ENCODE measurements at places on chromosomes 7 and 10.

DNA sequence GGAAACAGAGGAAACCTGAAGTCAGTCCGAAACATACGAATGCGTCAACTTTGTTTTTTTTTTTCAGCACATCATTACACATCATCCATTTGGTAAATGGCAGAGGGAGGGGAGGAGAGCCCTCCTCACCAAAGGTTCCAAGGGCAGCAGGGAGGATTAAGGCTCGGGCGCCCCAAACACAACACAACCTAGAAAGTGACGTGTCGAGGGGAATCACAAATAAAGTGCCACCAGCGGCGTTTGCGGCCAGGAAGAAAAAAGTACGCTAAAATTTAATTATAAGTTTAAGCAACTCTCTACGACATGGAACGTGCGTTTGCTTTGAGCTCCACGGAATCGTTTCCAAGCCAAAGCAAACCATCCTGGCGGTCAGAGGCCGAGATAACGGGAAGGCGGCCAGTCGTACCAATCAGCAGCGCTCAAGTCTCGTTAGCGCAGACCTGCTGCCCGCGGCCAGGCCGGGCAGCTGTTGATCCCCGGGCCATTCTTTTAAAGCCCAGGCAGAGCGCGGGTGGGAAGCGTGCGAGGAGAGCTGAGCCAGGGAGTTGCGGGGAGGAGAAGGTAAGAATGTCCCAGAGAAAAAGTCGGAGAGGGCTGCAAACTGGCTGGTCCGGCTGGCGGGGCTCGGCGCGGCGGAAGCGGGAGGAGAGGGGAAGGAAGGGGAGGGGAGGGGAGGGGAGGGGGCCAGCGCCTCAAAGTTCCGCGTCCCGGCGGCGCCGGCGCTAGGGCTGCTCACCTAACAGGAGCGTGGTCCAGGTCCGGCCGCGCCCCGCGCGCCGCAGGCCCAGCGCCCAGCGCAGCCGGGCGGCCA is 719 bp downstream of the DPY19L1 start:
- peak overlapping the region; percentile 80 for H3K27ac ChIP-seq
- peak; percentile 63 for DNase-seq
- H3K4me3 ChIP-seq = peak overlapping the region; percentile 96
- H3K4me1 ChIP-seq = peaks cover 41% of the 10 kb centered on the region
- no peaks in the 10 kb centered on the region for H3K27me3 ChIP-seq
- no peaks in the 10 kb centered on the region for H3K36me3 ChIP-seq

- H3K4me1 ChIP-seq = peaks cover 6% of the 10 kb centered on the region
- no peaks in the 10 kb centered on the region for H3K36me3 ChIP-seq
- peaks cover 9% of the 10 kb centered on the region for H3K27me3 ChIP-seq
- peak overlapping the region; percentile 16 for H3K27ac ChIP-seq
Measured at GRCh38 chr7:91759205-91759863, 121.2 kb downstream of the MTERF1 start.

- peaks cover 7% of the 10 kb centered on the region for H3K36me3 ChIP-seq
- H3K27ac ChIP-seq = peak overlapping the region; percentile 44
- no peak for DNase-seq
- no peaks in the 10 kb centered on the region for H3K27me3 ChIP-seq
Measured at GRCh38 chr10:59852670-59853069, 53.7 kb downstream of the CCDC6 start.

DNA sequence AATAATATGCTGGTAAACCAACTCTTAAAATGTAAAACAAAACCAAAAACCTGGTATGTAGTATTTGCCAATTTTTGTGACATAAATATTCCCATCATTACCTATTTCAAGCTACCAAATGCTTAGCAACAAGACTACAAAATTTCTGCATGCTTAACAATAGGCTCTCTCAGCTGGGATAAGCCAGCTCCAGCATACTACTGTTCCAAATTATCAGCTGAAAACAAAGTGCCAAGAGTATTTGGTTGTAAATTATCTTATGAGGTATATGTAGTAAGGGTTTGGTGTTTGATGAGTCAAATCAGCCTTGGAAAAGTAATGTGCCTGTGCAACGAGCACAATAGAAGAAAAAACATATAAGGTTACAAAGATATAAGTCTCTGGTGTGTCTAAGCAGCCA is 263.2 kb downstream of the HGF start:
- peaks cover 5% of the 10 kb centered on the region for H3K4me1 ChIP-seq
- H3K27ac ChIP-seq = no peak overlapping the region
- no peak overlapping the region for H3K4me3 ChIP-seq
- DNase-seq = no peak
- no peaks in the 10 kb centered on the region for H3K36me3 ChIP-seq

- no peaks in the 10 kb centered on the region for H3K27me3 ChIP-seq
- peaks cover 22% of the 10 kb centered on the region for H3K36me3 ChIP-seq
- no peak overlapping the region for H3K4me3 ChIP-seq
Measured at GRCh38 chr7:55515569-55516279, 56.6 kb downstream of the VOPP1 start.

DNA sequence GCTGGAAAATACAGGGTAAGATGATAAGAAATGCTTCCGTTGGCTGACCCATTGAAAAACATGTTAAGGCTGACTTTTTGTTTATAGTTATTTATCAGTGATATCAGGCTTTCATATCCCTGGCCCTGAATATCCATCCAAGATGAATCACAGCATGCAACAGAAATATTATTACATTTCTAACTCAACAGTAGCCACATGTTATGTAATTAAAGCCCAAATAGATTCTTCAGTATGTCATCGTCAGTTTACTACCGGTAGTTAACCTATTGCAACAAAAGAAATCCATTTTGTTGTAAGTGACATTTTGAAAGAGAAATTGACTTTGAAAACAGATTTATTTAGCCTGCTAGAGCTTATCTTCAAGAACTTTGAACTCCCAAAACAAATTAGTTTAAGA is 354.1 kb upstream of the CELF2 start:
- peaks cover 13% of the 10 kb centered on the region for H3K36me3 ChIP-seq
- peaks cover 9% of the 10 kb centered on the region for H3K4me1 ChIP-seq
- DNase-seq = no peak
- no peak overlapping the region for H3K4me3 ChIP-seq

DNA sequence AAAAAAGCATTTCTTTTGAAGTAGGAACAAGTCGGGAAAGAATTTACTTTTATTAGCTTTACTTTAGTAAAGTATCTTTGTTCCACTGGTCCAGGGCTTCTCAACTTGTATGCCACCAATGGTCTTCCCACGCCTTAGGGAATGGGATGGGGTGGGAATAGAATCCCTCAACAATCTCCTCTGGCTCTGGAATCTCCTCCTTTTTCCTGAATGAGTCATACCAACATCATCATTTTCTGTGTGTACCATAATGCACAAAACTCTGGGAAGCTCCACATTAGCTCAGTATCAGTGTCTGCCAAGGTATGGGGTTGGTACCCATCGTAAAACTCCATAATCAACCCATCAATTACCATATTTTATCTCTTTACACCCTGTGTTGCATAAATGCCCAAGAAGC is 159.4 kb upstream of the BMPER start:
- peaks cover 19% of the 10 kb centered on the region for H3K4me1 ChIP-seq
- no peaks in the 10 kb centered on the region for H3K27me3 ChIP-seq
- no peak overlapping the region for H3K27ac ChIP-seq
- no peak overlapping the region for H3K4me3 ChIP-seq

- H3K4me3 ChIP-seq = no peak overlapping the region
- H3K27me3 ChIP-seq = peaks cover 3% of the 10 kb centered on the region
- H3K36me3 ChIP-seq = no peaks in the 10 kb centered on the region
- H3K27ac ChIP-seq = no peak overlapping the region
- DNase-seq = no peak
Measured at GRCh38 chr10:126843299-126843934, 61.8 kb upstream of the DOCK1 start.

- no peak overlapping the region for H3K4me3 ChIP-seq
- H3K4me1 ChIP-seq = peaks cover 3% of the 10 kb centered on the region
- no peaks in the 10 kb centered on the region for H3K36me3 ChIP-seq
- H3K27ac ChIP-seq = no peak overlapping the region
- DNase-seq = no peak
- peaks cover 2% of the 10 kb centered on the region for H3K27me3 ChIP-seq
Measured at GRCh38 chr7:47192978-47193377, 388.9 kb downstream of the TNS3 start.

- DNase-seq = no peak
- no peaks in the 10 kb centered on the region for H3K27me3 ChIP-seq
- no peaks in the 10 kb centered on the region for H3K36me3 ChIP-seq
- H3K27ac ChIP-seq = no peak overlapping the region
Measured at GRCh38 chr10:51617576-51618235, 81.7 kb downstream of the CSTF2T start.

DNA sequence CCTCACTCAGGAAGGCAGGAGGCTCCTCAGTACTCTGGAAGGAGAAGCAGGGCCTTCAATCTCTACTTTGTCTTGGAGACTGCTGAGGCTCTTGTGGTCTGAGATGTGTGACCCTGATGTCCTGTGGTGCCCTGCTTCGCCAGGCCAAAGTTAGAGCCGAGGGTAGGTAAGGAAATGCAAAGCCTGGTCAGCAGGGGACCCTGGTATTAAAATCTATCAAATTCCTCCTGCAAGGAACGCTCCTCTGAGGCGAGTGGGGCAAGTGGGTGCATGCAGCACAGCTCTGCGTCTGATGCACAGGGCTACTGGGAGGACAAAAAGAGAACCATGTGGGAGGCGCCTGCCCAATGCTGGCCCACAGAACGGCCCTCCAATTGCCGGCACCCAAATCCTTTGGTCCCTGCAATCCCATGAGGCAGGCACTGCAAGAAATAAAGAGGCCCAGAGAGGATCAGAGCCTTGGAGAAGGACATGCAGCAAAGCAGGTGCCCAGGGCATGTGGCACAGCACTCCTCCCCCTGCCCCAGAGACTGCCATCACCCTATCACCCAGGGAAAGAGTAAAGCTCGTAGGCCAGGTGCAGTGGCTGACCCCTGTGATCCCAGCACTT is 23.1 kb upstream of the ZMIZ1 start:
- H3K36me3 ChIP-seq = no peaks in the 10 kb centered on the region
- no peak overlapping the region for H3K4me3 ChIP-seq
- peaks cover 27% of the 10 kb centered on the region for H3K4me1 ChIP-seq
- H3K27me3 ChIP-seq = peaks cover 5% of the 10 kb centered on the region
- no peak for DNase-seq
- no peak overlapping the region for H3K27ac ChIP-seq

- no peak for DNase-seq
- no peak overlapping the region for H3K4me3 ChIP-seq
- H3K27me3 ChIP-seq = no peaks in the 10 kb centered on the region
Measured at GRCh38 chr7:16004702-16005101, 318.2 kb upstream of the MEOX2 start.

DNA sequence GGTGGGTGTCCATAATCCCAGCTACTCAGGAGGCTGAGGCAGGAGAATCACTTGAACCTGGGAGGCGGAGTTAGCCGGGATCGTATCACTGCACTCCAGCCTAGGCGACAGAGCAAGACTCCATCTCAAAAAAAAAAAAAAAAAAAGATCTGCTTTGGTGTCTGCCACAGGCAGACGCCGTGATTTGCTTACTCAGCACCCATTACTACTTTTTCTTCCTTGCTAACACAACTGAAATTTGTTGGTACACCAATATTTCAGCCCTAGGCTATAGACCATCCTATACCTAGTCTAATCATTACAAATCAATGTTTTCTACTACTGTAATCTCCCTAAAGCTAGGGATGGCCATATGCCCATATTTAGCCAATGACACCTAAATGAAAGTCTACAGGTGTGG is 53.5 kb upstream of the PARD3 start:
- no peaks in the 10 kb centered on the region for H3K27me3 ChIP-seq
- H3K27ac ChIP-seq = no peak overlapping the region
- no peak for DNase-seq
- H3K36me3 ChIP-seq = no peaks in the 10 kb centered on the region
- peaks cover 13% of the 10 kb centered on the region for H3K4me1 ChIP-seq

GRCh38 chr7:91898240-91898992 is 17.9 kb upstream of the MTERF1 start:
- no peak overlapping the region for H3K4me3 ChIP-seq
- no peak overlapping the region for H3K27ac ChIP-seq
- peaks cover 2% of the 10 kb centered on the region for H3K27me3 ChIP-seq
- DNase-seq = no peak
- peaks cover 4% of the 10 kb centered on the region for H3K4me1 ChIP-seq

- H3K36me3 ChIP-seq = peaks cover 26% of the 10 kb centered on the region
- no peak overlapping the region for H3K4me3 ChIP-seq
Measured at GRCh38 chr7:156014808-156015207, 202.5 kb upstream of the SHH start.

- DNase-seq = no peak
- peaks cover 19% of the 10 kb centered on the region for H3K4me1 ChIP-seq
- no peaks in the 10 kb centered on the region for H3K27me3 ChIP-seq
- no peak overlapping the region for H3K27ac ChIP-seq
Measured at GRCh38 chr10:75019370-75019769, 92.1 kb upstream of the SAMD8 start.

DNA sequence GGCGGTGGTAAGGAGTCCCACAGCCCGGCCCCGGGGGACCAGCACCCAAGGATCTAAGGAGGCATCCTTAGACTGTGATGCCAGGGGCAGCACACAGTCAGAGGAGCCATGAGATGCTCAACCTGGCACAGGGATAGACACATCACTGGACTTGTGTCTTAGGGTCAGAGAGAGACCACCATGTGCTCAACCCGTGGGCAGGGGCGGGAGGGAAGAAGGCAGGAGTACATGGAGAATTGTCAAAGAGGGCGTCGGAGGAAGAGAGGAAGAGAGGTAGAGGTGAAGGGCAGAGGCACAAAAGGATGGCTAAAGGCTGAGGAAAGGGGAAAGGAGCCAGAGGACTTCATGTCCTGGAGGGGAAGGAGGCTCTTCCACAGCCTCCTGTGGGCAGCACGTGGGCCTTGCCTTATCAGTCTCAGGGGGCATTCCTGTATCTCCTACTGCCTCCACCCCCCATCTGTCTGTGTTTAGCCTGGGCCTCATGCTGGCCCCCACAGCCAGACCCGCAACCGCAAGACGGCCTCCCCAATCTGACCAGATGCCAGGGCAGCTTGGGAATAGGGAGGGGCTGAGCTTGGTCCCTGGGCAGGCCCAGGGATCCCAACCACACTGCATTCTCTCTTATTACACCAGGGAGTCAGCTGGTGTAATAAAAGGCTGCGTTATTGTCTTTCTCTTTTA is 2.2 kb downstream of the ADCY1 start:
- H3K4me3 ChIP-seq = peak overlapping the region; percentile 81
- no peak for DNase-seq
- H3K36me3 ChIP-seq = no peaks in the 10 kb centered on the region
- peaks cover 44% of the 10 kb centered on the region for H3K27me3 ChIP-seq
- H3K4me1 ChIP-seq = peaks cover 61% of the 10 kb centered on the region

GRCh38 chr10:66746246-66746645 is 179.6 kb upstream of the LRRTM3 start:
- H3K4me1 ChIP-seq = no peaks in the 10 kb centered on the region
- H3K27me3 ChIP-seq = 0 out of 2 replicates have a peak, but pooled peaks cover 2% of the 10 kb centered on the region
- peaks cover 18% of the 10 kb centered on the region for H3K36me3 ChIP-seq
- DNase-seq = no peak

Measured in WTC11 (cell line).